T-helper 2 cell (primary cell): ENCODE measurements at places on chromosomes 12 and 14.
A peak's percentile ranks its signal among the peaks of the same experiment; 100 is the strongest.

- no peak for DNase-seq
Observed at GRCh38 chr14:100608586-100609330, 21.5 kb upstream of the BEGAIN start.

DNA sequence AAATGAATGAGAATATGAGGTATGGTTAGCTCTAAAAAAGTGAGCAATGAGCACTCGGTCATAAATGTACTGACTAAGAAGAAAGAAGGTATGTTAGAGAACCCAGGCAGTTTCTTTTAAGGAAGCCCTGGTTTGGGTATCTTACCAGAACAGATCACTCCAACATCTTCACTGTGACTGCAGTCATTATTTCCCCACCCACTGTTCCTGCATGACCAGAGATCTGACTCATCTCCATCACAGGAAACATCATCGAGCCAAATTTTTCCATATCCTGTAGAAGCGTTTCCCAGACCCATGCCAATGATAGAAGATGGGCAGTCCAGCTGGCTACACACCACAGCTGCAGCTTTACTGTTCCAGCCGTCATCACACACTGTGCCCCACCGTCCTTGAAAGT lies 48.0 kb downstream of the CD163L1 start:
- DNase-seq: no peak

GRCh38 chr12:12221560-12221959 lies 45.3 kb downstream of the LRP6 start:
- DNase-seq: no peak

GRCh38 chr14:20934148-20934762 lies 21.0 kb upstream of the RNASE2 start:
- DNase-seq: no peak

- DNase-seq: peak; percentile 73
Observed at GRCh38 chr12:82874945-82875344, 188.2 kb downstream of the TMTC2 start.
